ENCODE measurements at places on chromosomes 7 and 10.

GRCh38 chr7:88638583-88638982 is 120.9 kb upstream of the ZNF804B start:
- DNase-seq, result no peak

DNA sequence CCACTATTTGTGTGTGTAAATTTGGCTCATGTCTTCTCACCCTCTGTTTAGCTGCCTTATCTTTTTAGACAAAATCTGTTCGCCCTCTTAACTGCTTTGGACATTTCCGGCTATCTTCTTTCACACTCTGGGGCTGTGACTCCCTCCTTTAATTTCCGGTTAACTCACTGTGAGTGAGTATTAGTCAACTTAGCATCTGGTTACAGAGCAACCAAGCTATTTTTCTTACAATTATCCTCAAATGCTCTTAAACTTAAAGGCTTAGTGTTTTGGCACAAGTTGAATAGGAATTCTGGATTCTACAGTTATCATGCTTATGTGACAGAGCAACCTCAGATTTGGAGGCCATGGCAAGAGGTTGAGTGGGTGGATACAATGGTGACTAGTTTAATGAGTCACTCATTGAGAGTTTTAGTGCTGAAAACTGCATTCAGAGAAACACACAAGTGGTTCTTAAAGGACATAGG is 177.6 kb upstream of the SEMA3A start:
- no peak for DNase-seq

- DNase-seq, result no peak
These were observed 9.4 kb downstream of the BLNK start for GRCh38 chr10:96261930-96262329.

- DNase-seq, result no peak
These were observed 69.6 kb upstream of the GRM8 start for GRCh38 chr7:127322351-127322750.

DNA sequence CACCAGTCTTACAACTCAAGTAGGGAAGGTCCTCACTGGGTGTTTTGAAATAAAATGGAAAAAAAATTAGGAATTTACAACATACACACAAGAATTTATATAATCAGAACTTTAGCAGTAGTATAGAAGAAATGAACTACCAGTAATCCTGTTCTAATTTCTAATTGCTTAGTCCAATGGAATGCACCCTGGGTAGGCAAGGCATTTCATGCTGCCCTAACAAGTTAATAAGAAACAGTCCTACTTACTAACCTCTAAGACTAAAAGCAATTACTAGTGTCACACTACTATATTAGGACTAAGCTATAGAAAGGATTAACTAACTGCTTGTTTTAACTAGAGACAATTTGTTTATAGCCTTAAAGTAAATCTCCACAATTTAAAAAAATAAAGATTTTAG is 158.1 kb downstream of the BTAF1 start:
- DNase-seq, result no peak

- no peak for DNase-seq
These were observed 138.8 kb downstream of the KCNMA1 start for GRCh38 chr10:77498829-77499228.

- DNase-seq, result no peak
These were observed 759.6 kb downstream of the NXPH1 start for GRCh38 chr7:9192969-9193368.

DNA sequence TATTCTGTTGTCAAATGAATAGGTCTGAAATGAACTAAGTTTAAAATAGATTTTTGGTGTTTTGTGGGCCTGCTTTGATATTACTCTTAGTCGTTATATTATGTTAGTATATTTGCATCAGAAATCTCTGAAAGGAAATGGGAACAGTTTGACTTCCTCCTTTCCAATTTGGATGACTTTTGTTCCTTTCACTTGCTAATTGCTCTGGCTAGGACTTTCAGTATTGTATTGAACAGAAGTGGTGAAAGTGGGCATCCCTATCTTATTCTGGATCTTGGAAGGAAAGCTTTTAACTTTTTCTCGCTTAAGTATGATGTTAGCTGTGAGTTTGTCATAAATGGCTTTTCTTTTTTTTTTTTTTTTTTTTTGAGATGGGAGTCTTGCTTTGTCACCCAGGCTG is 273.6 kb upstream of the DKK1 start:
- DNase-seq, result no peak

GRCh38 chr10:103814626-103815370 is 40.6 kb downstream of the SH3PXD2A start:
- no peak for DNase-seq

DNA sequence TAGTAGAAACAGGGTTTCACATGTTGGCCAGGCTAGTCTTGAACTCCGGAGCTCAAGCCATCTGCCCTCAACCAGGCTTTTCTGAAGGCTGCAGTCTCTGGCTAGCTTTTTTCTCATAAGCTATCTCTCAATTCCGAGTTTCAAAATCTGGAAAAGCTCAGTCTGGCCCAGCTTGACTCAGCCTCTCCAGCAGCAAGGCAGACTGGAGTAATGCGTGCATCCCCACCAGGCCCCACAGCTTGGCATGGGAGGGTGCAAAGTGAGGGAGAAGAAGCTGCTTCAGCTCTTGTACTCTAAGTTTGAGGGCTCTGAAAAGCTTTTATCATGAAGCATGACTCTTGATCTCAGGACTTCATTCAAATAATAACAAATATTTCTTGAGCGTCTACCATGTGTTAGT is 4.8 kb downstream of the DHTKD1 start:
- DNase-seq, result no peak

DNA sequence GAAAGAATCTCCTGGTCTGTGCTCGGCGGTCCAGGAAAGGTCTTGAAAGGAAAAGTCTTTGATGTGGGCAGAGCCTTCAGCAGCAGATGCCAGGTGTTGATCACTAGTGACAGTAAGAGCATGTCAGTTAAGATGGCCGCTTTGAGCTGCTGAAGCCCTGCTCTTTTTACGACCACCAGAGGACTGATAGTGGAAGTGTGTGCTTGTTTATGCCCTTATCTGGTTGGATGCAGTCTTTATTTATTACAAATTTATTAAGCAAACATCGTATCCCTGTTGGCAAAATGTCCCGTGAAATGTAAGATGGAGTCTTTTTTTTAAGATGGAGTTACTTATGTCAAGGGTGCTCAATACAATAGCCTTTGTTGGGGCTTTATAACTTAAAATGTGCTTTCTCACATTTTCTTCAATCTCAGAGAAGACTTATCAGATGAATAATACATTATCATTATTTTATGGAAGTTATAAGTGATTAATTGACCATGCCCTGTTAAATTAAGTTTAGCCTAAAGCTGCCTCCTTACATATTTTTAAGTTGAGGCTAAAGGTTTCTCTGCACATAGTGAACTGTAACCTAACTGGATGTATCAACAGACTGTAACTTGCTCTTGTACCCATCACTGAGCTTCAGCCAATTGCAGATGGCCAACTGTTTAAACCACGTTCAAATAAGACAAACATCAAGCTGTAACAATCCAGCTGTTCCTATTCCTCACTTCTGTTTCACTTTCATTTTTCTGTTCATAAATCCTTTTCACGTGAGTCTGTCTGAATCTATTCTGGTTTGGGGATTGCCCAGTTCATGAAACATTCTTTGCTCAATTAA is 97.4 kb upstream of the PIK3CG start:
- DNase-seq, result no peak

DNA sequence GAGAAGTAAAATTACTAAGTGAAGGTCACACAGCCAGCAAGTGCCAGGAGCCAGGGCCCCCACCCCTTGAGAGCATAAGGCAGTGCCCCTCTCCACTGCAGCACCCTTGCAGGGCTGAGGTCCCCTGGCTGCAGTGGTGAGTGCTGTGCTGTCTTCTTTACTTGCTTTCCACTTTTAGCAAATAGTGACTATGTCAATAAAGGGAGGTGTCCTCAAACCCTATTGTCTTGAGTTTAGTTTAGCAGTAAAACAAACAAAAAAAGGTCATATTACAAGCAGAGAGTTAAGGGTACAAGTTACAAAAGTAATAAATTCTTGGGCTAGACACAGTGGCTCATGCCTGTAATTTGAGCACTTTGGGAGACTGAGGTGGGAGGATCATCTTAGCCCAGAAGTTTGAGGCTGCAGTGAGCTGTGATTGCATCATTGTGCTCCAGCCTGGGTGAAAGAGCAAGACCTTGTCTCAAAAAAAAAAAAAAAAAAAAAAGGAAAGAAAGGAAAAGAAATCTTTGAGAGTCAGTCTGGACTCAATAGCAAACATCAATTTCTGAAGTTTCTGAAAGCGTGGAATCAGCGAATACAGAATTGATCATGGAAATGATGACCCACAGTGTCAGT is 39.0 kb upstream of the KIF5B start:
- no peak for DNase-seq

- no peak for DNase-seq
These were observed 319.6 kb upstream of the SP8 start for GRCh38 chr7:21106296-21106732.

DNA sequence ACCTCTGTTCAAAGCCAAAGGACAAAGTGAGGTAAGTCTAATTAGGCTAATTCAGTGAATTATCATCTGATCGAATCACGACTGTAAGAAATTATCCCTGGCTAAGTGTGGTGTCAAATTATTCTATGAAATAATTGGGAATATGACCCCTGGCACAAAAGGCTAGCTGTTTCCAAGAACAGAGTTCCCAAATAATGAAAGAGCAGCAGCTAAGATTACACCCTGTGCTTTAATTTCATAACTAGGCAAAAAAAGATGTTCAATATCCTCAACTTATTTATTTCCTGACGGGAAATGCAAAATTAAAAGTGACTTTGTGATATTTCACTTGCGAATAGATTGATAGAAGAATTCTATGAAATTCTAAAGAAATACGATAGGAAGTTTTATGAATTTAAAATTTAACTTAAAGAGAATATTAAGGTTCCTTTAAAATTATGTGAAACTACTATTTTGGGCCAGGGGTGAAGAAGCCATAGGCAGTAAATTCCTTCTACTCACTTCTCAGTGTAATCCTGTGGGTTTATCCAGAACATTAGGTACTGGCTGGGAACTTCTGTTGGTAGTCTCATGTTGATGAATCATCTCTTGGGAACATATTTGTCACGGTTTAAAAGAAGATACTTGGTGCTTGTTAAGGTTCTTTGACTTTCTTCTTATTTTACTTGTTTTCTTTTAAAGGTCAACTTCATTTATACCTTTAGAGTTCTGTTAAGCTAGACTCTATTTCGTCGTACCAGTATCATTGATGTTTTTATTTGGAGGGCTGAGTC is 148.5 kb downstream of the POLR1F start:
- no peak for DNase-seq

DNA sequence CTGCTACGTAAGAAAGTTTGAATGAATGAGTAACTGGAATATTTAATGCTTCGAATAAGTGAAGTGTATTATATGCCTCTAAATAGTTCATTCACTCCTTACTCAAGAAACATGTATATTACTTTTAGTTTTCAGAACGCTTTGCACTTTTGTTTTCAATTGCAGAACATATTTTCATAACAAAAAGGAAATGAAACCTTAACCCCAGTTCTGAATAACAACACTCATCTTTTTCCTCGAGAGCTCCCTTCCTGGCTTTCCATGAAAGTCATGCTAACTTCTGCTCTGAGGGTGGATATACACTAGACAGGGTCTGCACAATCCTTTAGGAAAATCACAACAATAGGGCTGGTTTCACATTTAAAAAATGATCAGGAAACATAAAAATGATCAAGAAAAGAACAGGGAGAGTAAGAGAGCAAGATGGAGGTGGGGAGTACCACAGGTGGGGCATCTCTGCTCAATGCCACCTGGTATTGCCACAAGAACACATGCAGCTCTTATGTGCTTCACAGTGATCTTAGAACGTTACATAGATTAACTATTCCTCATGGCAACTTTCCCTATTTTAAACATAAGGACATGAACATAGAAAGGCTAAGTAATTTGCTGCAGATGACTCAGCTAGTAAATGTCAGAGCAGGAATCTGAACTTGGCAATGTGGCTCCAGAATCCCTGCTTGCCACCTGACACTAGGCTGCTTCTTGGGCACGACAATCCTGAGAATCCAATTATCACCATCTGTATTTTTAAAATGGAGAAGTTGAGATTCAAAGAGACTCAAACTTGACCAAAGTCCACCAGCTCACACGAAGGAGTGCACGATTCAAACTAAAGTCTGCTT is 219.5 kb upstream of the AOAH start:
- DNase-seq, result no peak

DNA sequence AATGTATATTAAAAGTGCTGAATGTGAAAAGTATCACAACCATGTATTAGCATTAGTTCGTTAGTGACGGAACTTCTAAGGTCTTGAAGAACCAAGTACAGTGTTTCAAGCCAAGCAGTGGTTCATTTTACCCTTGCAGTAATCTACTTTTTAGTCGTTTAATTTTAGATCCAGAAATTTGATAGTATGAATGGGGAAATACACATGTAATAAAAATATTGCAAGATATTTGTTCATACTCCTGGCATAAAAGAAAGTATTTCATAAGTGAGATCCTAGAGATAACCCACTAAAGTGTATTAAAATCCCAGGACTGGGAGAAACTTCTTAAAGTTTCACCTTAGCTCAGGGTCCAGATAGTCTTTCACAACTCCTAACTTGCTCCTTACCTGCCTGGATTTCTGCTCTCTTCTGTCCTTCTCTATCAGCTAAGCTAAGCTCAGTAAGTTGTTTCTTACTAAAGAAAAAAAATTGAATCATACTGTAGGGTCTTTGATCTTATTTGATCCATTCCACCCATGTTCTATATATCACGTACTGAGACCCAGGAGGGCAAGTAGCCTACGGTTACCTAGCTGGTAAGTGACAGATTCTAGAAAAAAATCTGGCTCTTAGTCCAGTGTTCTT is 1.5 kb downstream of the BCAP29 start:
- no peak for DNase-seq

GRCh38 chr7:148485618-148486017 is 104.9 kb upstream of the C7orf33 start:
- DNase-seq, result no peak

GRCh38 chr7:17940951-17941431 is 697 bp upstream of the SNX13 start:
- DNase-seq, result no peak

DNA sequence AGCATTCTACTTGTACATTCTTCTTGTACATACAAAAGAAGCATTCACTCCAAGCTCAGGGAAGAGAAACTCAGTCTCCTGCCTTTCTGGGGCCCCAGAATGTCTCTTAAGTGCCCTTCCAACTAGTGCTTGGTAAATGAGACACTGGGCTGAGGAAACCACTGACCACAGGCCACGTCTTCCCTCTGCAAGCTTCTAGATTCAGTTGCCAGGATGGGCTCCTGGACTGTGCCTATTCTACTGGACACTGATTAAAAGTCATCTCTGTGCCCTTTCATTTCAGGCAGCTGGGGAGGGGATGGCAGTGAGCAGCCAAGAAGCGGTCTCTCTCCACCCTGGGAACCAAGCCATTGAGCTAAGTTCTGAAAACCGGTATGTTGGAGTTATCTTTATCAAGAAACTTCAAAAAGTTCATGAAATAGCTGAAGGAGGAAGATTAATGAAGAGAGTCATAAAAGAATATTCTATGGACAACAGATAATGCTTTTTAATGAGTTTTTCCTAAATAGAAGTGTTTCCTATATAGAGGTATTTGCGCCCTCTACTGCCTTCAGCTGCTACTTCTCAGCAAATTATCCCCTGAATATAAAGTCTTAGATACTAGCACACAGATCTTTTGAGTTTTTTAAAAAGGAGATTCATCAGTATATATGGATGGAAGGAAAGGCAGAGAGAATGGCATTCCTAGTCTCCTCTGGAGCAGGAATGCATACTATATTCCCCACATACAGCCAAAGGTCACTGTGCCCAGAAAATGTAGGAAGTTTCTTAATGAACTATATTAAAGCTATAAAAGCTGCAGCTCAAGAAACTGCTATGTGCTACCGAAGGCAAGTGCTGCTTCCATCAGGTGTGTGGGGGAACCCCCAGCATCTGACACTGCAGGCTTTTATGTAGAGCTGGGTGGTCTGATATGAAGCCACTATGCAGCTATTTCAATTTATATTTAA is 8.4 kb upstream of the IFIT1B start:
- DNase-seq, result no peak

All from stimulated activated CD8-positive, alpha-beta memory T cell treated with anti-CD3 and anti-CD28 coated beads, Interleukin-12 subunit alpha, Interleukin-12 subunit beta, amount 100 ng/mL, for 1 hour (primary cell).